ENCODE measurements at places on chromosomes 7 and 10.

GRCh38 chr10:1376384-1376945 is 320.3 kb downstream of the WDR37 start:
- no peak for DNase-seq

DNA sequence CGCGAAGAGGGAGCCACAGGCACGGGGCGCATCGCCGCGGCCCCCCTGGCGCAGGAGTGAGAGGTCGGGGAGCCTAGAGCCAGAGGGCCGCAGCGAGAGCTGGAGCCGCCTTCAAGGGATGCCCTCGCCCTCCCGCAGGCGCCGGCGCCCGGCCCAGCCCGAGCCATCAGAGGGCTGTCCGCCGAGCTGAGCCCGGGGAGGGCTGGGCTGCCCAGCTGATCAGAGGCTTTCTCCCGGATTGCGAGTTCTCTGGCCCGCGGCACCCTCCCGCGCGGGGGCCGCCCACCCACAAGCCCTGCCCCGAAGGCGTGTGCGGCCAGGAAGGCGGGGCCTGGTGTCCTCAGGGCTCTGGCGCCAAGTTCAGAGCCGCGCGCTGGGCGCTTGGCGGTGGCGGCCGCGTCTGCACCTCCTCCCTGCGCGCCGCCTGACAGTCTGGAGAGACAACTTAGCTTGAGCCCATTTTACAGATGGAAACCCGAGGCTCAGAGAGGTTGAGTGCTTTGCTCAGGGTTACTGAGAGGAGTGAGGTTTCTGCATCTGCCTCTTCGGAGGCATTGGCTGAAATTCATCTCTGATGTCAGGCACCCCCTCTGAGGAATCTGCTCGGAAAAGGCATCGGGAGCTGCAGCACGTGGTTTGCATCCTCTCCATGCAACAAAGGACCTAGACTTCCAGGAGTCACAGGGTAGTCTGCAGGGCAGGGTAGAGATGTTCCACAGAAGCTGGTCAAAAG is 3.8 kb upstream of the ANTXRL start:
- DNase-seq: peak; percentile 64

DNA sequence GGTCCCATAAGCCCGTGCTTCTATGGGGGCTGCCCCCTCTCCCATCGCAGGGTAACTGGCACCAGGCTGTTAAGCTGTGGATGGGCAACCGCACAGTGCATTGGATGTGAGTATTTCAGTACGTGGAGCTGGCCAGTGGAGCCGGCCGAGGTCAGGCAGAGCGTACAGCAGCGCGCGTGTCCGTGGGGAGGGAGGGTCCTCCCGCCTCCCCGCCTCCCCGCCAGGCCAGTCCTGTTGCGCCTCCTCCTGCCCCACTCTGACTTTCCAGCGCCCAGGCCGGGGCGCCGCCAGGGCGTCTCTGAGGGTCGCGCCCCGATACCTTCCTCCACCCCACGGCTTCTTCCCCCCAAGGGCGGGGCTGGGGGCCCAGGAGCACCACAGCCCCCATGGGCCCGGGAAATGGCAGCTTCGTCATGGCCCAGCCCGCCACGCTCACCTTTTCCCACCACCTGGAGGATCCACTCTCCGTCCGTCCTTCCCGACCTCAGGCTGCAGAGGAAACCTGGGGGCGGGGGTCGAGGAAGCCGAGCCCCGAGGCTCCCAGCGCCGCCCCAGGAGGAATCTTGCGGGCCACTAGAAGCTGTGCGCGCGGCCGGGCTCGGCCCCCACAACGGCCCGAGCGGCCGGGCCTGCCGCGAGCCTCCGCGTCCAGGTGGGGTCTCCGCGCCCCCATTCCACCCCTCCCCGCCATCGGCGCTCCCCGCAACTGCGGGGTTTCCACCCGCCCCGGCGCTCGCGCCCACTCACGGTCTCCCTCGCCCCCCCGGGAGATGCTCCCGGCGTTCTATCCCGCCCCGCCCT is 831 bp upstream of the PFKP start:
- no peak for DNase-seq

DNA sequence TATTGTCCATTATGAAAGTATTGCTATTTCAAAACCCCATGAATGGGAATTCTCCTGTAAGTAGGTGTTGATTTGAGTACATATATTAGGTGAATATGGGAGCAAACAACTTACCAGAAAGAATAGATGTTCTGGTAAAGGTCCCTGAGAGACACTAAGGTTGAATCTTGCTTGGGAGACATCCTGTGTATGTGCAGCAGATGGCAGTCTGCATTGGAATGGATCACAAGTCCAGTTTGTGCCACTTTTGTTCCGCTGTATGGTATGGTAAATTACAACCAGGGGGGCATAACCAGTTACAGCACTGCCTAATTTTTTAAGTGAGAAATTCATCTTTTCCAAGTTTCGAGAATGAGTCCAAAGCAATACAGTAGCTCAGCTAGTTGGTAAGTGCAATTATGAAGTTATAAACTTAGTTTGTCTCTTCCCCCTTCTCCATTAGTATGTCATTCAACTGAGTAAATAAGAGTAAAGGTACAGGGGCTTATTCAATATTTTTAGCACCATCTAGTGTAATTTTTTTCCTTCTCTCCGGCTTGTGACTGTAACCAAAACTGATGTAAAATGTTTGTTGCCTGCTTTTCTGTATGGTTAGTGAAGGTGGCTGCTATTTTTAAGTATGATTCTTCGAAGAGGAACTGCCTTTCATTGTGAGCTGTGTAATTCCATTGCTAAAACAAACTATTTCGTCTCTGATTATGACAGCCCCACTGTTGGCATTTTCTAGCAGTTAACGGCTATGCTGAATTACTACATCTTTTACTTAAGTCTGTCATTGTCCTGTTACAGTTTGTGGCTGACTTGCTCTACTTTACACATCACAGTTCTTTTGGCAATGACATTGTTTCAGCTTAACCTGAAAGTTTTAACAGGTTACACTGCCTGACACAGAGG is 2.8 kb downstream of the MCU start:
- DNase-seq: no peak

DNA sequence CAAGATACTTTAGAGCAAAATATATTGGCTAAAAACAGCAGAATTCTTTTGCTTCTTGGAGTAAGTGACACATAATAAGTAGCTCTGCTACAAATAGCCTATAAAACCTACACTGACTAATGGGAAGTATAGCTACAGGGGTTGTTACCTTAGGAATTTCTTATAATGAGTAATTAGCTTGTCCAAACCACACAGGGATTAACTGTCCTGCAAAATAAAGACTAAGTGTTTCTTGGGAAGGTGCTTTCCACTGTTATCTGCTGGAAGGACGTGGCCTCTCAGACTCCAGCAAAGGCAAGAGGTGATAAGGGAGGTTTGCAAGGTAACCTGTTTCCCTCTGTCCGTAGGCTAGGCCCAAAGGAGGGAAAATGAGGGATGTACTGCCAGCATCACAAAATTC is 302.4 kb downstream of the DOCK4 start:
- DNase-seq: no peak

DNA sequence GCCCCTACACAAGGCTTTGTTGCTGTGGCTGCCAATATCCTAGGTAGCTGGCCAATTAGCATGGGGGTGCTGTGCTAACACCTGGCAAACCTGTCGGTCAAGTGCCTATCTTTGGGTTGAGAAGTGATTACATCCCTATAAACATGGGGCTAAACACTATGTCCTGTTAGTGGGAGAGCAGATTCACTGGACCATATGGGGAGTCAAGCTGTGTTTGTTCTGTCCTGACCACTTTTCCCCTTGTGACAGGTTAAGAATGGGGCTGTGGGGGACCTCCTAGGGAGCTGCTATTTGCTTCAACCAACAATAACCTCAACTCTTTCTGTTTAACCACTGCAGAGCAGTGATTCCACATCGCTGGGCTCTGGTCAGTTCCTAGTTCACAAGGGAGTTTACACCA is 151.5 kb upstream of the AOAH start:
- DNase-seq: no peak

DNA sequence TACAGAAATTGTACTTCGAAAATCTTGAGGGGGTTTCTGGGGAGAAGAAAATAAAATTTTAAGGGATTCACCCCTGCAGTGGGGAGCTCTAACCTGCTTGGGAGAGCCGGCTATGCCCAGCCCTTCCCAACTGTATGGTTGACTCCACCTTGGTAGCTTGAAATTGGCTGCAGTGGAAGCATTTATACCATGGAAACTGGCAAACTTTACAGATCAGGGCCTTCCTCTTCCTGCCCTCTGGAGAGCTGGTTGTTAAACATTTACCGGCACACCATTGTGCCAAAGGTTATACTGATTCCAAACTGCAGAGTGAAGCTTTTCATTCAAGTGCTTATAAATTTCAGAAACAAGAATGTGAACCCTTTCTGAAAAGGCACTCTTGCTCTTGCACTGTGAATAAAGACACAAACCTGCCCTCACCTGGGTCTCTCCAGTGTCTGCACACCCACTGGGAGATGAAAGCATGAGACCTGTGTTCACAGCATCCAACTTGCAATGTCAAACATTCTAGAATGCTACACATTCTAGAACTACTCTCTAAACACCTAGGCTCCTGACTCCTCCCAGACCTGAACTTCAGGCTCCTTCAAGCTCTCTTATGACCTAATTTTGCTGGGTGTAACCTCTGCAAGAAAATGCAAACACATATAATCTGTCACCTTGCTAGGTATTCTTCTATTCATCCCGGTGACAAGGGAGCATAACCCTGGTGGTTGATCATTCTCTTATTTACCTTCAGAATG is 44.7 kb downstream of the ABLIM1 start:
- no peak for DNase-seq

DNA sequence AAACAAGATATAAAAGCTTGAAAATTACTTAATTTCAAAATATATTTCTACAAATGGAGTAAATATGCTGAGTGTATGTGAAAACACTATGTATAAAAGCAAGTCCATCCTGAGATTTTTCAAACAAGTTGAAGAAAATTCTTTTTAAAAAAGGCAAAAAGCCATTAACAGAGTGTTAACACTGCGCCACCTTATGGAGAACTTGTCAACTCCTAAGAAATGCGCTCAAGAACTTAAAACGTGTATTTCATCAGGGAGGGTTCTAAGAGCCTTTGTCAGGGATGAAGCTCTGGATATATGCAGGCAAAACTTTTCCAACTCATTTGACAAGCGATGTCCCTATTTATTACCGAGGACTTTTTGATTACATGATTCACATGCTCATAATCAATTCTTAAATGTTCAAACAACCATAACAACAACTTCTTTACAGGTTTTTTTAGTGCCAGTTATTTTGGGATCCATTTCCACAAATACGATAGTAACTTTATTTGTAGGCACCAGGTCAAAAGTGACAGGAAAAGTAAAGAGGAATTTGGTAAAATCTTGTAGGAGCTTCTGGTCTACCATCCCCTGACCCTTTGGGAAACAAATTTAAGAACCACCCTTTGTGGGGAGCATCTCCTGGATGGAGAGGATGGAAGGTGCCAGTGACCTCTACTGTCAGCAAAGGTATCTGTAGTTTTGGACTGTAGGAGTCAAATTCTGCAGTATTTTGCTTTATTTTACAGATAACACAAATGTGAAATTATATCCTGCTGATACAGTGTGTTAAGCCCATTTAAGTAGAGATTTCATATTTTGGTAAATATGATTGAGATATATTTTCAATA is 23.2 kb downstream of the CALCR start:
- no peak for DNase-seq

GRCh38 chr7:87092568-87093091 is 33.2 kb upstream of the ELAPOR2 start:
- DNase-seq: no peak

- DNase-seq: no peak
These were observed 136.6 kb upstream of the TARP start for GRCh38 chr7:38410056-38410455.

DNA sequence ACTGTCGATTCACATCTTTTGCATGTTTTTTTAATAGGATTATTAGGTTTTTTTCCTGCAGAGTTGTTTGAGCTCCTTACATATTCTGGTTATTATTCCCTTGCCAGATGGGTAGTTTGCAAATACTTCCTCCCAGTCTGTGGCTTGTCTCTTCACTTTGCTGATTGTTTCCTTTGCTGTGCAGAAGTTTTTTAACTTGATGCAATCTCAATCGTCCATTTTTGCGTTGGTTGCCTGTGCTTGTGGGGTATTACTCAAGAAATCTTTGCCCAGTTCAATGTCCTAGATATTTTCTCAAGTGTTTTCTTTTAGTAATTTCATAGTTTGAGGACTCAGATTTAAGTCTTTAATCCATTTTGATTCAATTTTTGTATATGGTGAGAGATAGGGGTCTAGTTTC is 95.4 kb downstream of the TBXAS1 start:
- DNase-seq: no peak

GRCh38 chr7:101077303-101078086 is 7.8 kb upstream of the TRIM56 start:
- peak; percentile 69 for DNase-seq

DNA sequence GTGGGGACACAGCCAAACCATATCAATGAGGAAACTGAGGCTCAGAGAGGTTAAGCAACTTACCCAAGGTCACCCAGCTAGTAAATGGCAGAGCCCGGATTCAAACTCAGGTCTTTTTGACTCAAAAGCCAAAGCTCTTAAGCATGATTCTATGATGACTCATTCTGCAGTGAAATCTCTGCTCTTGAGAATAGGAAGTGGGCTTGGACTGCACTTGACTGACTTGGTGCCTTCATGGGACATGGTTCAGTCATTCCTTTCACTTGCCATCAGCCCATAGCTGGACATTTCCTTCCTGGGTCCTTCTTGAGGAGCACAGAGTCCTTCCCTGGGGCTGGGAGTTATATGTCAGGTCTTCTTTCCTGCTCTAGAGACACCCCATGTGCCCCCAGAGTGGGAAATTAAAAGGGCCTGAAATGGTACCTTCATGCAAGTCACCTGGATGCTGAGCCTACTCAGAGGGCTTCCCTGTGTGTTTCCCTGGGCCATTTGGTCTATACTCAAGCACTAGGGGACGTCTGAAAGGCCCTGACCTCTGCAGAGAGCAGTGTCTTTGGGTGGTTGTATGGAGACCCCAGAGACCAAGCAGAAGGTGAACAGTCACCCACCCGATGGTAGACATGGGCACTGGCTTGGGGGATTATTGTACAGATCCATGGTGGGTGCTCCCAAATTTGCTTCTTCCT is 62.4 kb upstream of the SDK1 start:
- DNase-seq: no peak

- DNase-seq: no peak
These were observed 22.3 kb downstream of the SMURF1 start for GRCh38 chr7:99121496-99122021.

GRCh38 chr7:132377015-132377414 is 199.3 kb downstream of the PLXNA4 start:
- DNase-seq: no peak

DNA sequence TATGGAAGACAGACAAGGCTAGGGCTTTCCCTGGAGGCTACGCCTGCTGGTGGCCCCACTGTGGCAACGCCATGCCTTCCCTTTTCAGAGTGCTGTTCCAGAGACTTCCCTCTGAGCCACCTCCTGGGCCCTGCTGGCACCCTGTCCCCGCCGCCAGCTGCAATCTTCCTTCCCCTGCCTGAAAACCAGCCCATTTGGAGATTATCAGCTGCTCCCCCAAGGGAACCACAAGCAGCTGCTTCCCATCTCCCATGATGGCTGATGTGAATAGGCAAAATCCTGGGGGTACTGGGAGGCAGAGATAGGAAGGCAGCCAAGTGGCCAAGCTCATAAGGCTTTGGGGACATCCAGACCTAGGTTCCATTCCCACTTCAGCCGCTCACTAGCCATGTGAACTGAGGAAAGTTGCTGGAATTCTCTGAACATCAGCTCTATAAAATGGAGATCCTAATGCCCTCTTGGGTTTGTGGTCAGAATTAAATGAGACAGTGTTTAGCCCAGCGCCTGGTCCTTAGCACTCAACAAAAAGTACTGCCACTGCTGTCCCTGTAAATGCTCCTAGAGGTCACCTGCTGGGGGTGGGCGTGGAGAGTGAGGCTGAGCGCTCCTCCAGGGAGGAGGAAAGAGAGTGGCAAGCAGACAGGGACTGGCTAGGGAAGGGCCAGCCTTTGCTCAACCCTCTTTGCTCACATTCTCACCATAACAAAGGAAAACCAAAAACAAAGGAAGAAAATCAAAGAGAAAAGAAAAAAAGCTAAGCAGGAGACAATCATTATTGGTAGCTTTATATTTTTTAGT is 5.9 kb downstream of the TSPAN33 start:
- no peak for DNase-seq

Data from effector memory CD4-positive, alpha-beta T cell (primary cell).